NCI-H1436 (cell line): ENCODE measurements at places on chromosomes 4 and X.

DNA sequence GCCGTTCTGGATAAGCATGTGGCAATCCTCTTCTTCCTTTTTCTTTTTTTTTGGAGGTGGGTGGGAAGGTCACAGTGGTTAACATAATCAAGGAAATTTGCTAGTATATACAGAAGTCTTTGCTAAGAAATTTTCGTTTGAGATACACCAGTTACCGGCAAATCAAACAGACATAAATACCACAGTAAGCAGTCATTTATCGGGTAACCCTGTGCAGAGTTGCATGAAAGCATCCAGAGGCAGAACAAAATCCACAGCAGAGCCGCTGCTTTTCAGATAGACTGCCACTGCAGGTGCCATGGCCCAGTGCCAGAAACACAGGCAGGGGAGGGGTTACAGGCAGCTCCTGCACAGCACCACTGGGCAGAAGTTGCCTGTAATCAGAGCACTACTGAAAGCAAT, 179.1 kb upstream of the MAB21L2 start:
- DNase-seq, result peak; percentile 77

DNA sequence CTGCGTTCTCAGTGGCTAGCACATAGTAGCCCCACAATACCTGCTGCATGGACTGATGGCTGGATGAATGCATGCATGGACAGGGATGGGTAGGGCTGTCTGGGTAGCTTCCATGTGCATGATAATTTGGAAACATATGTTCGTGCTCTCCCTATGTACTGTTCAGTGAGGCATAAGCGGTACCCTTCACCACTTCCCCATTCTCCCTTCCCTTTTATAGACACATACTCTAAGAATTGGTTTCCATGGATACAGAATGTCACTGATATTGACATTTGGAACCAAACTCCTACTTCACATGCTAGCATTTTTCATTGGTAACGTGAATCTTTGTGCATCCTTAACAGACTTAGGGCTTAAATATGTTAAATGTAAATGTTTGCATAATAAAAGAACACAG, 20.4 kb downstream of the USP46 start:
- DNase-seq, result no peak

DNA sequence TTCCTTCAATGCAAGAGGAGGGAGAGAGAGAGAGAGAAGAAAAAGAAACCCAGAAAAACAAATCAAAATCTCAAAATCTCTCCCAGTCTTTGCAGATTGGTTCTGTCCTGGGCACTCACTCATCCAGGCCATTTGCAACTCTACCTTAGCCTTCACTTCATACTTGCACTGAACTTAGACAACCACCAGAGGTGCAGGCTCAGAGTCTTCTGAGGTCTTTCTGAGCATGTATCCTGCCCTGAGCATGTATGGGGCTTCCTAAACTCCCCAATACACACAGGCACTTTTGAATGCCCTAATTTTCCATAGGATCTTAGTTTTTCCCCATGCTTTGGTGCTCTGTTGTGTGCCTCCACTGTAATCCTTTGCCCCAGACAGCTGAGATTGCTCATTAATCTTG, 2.9 kb downstream of the CFI start:
- DNase-seq, result no peak

GRCh38 chr4:17138847-17139246, 240.4 kb upstream of the LDB2 start:
- no peak for DNase-seq

GRCh38 chr4:6589444-6589843, 14.5 kb downstream of the MAN2B2 start:
- no peak for DNase-seq

- no peak for DNase-seq
These were observed 243.6 kb upstream of the DKK2 start for GRCh38 chr4:107279733-107280132.

DNA sequence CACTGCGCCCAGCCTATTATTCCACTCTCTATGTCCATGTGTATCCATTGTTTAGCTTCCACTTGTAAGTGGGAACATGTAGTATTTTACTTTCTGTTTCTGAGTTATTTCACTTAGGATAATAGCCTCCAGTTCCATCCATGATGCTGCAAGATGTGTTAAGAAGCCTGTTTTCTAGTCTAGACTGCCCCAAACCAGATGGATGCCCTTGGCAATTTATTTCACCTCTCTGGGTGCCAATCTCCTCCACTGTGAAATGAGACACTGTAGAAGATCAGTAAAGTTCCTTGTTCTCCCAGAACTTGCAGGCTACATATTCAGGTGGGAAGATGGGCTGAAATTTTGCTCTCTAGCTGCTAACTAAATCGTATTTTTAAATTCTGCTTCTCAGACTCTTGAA, 72.8 kb downstream of the TSPAN5 start:
- DNase-seq, result no peak

GRCh38 chrX:134782796-134783195, 124.5 kb upstream of the PLAC1 start:
- DNase-seq, result no peak

DNA sequence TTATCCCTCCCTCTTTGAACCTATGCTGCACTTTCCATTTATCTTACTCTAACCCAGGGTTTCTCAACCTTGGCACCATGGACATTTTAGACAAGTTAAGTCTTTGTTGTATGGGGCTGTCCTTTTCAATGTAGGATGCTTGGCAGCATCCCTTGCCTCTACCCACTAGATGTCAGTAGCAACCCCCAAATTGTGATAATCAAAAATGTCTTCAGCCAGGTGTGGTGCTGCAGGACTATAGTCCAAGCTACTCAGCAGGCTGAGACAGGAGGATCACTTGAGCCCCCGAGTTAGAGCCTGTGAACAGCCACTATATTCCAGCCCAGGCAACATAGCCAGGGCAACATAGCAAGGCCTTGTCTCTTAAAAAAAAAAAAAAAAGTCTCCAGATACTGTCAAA, 7.0 kb downstream of the LRCH2 start:
- DNase-seq, result peak; percentile 5

- no peak for DNase-seq
These were observed 212.2 kb upstream of the MAGEB18 start for GRCh38 chrX:25925946-25926345.

GRCh38 chr4:65033899-65034298, 624.6 kb upstream of the TECRL start:
- no peak for DNase-seq

- no peak for DNase-seq
These were observed 244.2 kb downstream of the BCOR start for GRCh38 chrX:39853417-39854030.

GRCh38 chrX:133448512-133449076, 33.3 kb upstream of the GPC4 start:
- DNase-seq, result no peak

- no peak for DNase-seq
These were observed 123.6 kb upstream of the INTU start for GRCh38 chr4:127509155-127509554.

GRCh38 chrX:81957900-81958545, 756.1 kb downstream of the SH3BGRL start:
- DNase-seq, result peak; percentile 2

- peak; percentile 55 for DNase-seq
These were observed 3.5 kb downstream of the ZAR1 start for GRCh38 chr4:48493452-48494100.

- DNase-seq, result no peak
These were observed 140.2 kb upstream of the KLF3 start for GRCh38 chr4:38523524-38524448.

DNA sequence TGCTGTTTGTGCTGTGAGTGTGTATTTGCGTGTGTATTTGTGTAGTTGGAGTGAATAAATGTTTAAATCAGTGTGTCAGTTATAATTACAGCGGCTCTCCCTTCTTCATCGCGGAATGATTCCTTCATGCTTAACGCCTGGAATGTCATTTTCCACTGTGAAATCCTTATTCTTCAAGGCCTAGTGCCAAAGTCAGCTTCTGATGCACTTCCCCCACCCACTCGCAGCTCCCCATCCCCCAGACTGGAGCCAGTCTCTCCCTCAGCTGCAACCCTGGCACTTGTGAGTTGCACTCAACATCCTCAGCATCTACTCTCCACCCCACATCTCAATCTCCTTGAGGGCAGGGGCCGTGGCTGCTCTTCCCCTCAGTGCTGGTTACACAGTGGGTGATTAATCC, 583.0 kb downstream of the BCOR start:
- no peak for DNase-seq

GRCh38 chr4:159791334-159791733, 688.5 kb downstream of the RAPGEF2 start:
- DNase-seq, result no peak

- DNase-seq, result no peak
These were observed 24.8 kb upstream of the CYBB start for GRCh38 chrX:37755025-37755424.

DNA sequence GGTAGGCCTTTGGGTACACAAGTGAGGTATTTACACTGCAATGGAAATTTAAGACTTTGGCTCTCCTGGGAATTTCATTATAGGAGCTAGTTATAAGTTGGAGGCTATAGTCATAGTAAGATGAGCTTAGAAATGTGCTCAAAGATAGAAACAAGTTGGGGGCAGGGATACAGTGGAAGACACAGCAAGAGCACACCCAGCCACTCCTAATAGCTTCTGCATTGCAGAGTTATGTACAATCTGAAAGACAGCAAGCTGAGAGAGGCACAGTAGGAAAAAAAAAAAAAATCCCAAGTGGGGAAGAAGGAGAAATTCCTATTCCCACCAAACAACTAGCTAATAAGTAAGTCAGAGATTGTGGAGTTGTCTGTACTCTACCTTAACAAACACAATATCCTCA, 41.9 kb upstream of the TAF9B start:
- DNase-seq, result no peak

GRCh38 chr4:52296341-52296740, 245.2 kb downstream of the SPATA18 start:
- no peak for DNase-seq

GRCh38 chrX:15866147-15866546, 11.5 kb upstream of the AP1S2 start:
- DNase-seq, result no peak

DNA sequence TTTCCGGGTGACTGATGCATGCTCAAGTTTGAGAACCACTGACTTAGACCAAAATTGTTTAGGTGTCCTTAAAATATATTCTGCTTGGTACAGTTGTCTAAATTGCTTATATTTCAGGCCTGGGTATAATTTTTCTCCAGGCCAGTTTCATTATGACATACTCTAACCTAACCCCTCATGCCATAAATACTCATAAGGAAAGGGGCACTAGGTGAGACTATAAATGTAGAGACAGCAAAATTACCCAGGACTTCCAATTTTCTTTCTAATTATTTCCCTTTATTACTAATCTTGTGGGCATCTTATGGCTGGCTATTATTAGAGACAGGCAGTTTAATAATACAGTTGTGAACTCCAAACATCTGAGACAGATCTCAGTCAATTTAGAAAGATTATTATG, 150.2 kb downstream of the RRAGB start:
- DNase-seq, result no peak

GRCh38 chrX:81195712-81196111, 6.0 kb downstream of the HMGN5 start:
- peak; percentile 6 for DNase-seq

DNA sequence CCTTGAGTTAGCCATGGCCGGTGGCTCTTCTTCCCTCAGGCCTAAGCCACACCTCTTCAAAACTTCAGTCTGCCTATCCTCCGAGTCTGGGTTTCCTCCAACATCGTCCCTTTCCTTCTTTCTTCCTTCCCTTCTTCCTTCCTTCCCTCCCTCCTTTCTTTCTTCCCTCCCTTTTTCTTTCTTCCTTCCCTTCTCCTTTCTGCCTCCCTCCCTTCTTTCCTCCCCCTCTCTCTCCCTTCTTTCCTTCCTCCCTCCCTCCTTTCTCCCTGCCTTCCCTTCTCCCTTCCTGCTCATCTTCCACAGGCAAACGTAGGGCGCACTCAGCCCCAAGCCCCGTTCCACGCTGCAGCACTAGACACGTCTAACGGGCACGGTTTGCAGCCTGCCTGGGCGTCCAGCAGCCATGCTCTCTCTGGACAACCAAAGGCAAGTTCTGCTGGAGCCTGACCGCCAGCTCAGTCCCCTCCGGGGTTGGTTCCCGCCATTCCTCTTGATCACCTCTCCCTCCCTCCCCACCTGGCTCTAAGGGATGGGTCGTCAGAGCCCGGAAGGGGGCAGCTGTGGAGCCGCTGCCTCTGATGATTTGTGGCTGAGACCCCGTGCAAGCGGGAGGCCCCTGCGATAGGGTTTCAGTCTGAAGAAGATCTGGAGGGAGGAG, 34.1 kb upstream of the CLDN24 start:
- DNase-seq, result no peak

DNA sequence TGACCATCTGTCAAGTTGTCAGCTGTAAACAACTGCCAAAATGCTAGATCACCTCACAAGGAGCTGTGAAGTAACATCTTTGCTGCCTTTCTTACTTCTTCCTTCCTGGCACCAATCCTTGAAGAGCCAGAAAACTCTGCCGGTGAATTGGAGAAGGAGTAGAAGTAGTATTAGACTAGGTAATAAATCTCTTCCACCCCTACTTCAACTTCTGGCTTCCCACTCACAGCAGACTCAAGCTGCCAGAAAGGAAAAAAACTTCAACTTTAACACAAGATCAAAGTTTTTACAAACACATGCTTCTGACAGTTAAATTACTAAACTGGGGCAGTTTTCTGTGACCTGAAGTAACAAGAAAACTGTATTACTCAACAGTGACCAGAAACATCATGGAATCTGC, 164.7 kb upstream of the SLC7A11 start:
- no peak for DNase-seq

- no peak for DNase-seq
These were observed 52.4 kb downstream of the DDX3X start for GRCh38 chrX:41386222-41386990.

- no peak for DNase-seq
These were observed 403 bp upstream of the LGI2 start for GRCh38 chr4:25031077-25031621.

- DNase-seq, result no peak
These were observed 73.4 kb upstream of the MAGEB2 start for GRCh38 chrX:30141966-30142365.

DNA sequence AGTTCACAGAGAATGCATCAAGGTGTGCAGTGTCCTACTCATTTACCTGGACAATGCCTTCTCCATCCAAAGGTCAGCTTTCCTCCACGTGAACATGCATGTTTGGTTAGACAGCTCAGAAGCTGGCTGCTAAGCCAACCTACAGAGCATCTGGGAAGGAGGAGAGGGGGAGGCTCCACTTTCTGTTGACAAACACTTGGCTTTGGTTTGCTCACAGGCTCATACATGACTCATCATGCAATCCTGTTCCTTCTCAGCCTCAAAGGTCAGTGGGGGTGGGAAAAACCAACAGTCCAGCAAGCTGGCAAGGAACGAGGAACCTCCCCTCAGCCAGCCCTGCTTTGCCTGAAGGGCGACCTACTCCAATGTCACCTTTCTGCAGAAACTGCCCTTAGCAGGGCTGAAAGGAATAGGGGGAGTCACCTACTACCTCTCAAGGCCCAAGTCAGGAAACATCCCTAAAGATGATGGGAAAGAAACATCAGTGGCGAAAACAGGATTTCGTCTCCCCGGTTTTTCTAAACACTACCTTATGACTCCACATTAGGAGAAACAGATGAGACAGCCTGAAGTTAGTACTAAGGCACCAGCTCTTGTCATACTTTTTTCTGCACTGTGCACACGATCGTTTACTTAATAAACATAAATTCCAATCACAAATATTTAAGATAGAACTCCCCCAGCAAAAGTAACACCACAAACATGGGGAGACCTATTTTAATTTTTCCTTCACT, 37.9 kb downstream of the RELL1 start:
- no peak for DNase-seq
